ENCODE measurements at places on chromosomes 4 and X.

- DNase-seq = peak; percentile 37
Observed at GRCh38 chr4:140296335-140297220, 76.9 kb upstream of the SCOC start.

GRCh38 chr4:105712766-105713165 is 4.2 kb downstream of the GSTCD start:
- no peak for DNase-seq

GRCh38 chr4:89992744-89993143 is 98.1 kb downstream of the MMRN1 start:
- no peak for DNase-seq

GRCh38 chr4:125315576-125316400 is 1.0 kb downstream of the FAT4 start:
- DNase-seq = peak; percentile 76

DNA sequence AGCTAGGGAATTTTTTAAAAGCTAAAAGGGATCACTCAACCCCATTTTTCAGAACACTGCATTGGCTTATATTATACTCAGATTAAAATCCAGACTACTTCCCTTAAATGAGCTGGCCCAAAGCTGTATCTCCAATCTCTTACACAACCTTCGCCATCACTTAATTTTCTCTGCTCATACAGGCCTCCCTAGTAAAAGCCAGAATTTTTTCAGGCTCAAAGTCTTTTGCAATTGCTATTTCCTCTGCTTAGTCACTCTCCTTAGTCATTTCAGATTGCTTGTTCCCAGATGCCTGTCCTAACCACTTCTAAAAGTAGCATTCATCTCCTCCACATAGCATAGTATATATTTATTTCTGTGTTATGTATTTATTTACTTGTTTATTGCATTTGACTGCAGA is 1587.9 kb upstream of the ADGRL3 start:
- no peak for DNase-seq

GRCh38 chr4:337932-338758 is 531 bp downstream of the ZNF141 start:
- DNase-seq = peak; percentile 55

DNA sequence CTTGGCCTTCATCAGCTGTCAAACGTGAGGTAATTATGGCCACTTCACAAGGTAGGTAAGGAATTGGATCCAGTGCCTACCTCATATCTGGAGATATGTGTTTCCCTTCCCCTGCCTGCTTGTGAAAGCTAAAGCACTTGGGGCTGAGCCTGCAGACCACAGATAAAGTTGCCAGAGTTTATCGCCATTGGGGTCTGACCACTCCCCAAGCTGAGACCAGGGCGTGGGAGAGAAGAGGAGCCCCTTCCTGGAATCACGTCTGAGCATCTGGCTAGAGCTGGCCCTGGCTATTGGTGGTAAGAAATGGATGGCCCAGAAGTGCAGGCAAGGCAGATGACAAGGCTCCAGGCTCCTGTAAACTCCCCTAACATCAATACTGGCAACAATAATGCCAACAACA is 2.7 kb downstream of the ALAS2 start:
- no peak for DNase-seq

GRCh38 chr4:113952452-113953029 is 26.9 kb downstream of the ARSJ start:
- no peak for DNase-seq

GRCh38 chr4:182277377-182277776 is 34.2 kb downstream of the TENM3 start:
- no peak for DNase-seq

GRCh38 chrX:39650768-39651347 is 446.9 kb downstream of the BCOR start:
- no peak for DNase-seq

DNA sequence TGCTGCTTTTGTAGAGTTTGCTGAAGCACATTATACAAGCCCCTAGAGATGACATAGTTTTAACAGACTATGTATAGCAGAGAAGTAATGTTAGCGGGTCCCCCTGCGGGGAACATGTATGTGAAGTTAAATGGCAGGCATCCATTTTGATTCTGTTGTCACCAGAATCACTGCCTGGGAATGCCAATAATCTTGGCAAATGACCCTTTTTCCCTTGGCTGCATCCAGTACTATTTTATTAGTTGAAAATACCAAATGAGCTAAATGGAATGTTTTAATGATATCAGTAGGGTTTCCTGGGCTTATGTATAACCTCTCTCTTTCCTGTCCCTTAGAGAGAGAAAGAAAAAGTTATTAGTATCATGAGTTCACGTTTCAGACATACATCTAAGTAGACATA is 93.6 kb downstream of the LIMCH1 start:
- DNase-seq = no peak

DNA sequence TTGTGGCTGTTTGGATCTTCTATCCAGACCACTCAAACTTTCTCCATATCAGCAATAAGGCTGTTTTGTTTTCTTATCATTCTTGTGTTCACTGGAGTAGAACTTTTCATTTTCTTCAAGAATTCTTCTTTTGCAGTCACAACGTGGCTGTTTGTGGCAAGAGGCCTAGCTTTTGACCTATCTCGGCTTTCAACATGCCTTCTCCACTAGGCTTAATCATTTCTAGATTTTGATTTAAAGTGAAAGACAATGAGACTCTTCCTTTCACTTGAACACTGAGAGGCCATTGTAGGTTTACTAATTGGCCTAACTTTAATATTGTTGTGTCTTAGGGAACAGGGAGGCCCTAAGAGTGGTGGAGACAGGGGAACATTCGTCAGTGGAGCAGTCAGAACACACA is 19.1 kb downstream of the FGF2 start:
- DNase-seq = no peak

- DNase-seq = no peak
Observed at GRCh38 chr4:8858701-8859210, 12.9 kb downstream of the HMX1 start.

GRCh38 chr4:100268789-100269188 is 78.5 kb upstream of the DDIT4L start:
- no peak for DNase-seq

DNA sequence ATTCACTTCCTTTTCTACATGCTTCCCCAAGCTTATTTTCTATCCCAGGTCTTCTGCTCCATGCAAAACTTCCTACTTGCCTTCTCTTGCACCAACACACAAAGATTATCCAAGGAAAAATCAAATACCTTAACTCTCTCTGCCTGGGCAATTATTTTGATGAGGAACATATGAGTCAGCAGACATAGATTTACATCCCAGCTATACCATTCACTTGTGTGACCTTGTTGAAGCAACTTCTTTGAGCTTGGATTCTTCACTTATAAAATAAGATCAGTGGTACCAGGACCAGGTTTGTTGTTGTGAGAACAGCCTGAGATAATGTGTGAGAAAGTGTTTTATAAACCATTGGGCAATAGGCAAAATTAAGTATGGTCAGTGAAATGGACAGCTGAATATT is 39.1 kb upstream of the TMEM192 start:
- DNase-seq = no peak

GRCh38 chr4:181077341-181077740 is 1165.9 kb upstream of the TENM3 start:
- no peak for DNase-seq

- no peak for DNase-seq
Observed at GRCh38 chrX:82412858-82413257, 1095.2 kb upstream of the POU3F4 start.

DNA sequence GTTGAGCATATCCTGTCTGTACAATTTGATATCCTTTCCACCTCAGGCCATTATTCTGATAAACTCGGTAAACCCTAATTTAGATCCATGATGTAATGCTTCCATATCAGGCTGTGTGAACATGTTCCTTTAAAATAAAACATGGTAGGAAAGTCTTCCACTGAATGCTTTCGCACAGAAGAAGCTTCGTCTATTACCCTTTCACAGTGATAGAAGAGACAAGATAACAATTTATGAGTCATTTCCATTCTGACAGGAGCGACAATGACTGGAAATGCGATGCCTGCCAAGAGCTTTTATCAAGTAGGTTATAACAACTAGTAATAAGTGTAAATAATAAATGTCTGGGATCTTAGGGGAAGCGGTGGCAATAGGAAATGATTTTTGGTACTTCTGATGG is 98.8 kb downstream of the TTC29 start:
- no peak for DNase-seq

DNA sequence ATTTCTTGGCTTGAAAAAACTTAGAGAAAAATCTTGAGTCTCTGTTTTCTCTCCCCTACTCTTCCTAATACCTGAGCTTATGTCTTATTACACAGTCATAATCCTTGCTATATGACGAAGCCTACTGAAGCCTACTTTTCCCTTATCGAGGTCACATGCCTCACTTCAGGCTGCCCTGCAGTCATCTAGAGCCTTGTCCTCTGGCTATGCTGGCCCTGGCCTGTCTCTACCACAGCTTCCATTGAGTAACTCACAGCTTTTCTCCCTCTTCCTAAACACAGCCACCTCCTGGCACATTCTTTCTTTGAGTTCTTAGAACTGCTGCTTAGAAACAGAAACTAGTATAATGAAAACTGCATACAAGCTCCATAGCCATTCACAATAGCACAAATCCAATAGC is 1698.3 kb downstream of the STIM2 start:
- DNase-seq = no peak

DNA sequence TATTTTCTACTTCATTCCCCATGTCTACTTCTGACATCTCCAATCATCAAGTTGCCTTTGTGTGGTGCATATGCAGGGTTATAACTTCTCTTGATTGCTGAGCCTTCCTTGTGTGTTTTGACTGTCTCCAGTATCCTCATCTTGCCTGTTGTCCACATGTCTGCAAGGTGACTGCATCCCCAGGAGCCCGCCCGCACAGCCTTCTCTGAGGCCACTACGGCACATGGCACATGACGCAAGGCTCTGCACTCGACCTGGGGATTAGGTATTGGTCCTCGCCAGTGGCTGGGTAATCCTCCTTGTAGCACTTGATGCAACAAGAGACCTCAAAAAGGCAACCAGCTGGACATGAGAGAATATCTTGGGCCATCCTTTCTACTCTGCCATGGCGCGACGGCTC is 122.6 kb downstream of the SORBS2 start:
- DNase-seq = no peak

- no peak for DNase-seq
Observed at GRCh38 chr4:159077702-159078495, 25.0 kb upstream of the RAPGEF2 start.

DNA sequence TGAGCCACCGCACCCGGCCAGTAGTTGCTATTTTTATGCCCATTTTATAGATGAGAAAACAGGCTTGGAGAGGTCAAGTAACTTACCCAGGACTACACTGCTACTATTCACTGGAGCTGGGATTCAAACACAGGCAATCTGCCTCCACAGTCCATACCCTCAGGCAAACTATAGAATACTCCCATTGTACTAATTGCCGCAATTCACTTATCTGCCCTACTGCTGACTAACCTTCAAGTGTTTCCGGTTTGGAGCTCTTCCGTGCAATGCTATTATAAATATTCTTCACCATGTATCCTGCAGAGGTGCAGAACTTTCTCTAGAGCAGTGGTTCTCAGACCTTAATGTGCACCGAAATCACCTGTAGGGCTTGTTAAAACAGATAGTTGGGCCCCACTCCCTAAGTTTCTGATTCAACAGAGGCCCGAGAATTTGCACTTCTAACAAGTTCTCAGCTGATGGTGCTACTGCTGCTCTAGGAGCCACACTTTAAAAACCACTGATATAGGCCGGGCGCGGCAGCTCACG is 1.9 kb upstream of the G3BP2 start:
- no peak for DNase-seq

DNA sequence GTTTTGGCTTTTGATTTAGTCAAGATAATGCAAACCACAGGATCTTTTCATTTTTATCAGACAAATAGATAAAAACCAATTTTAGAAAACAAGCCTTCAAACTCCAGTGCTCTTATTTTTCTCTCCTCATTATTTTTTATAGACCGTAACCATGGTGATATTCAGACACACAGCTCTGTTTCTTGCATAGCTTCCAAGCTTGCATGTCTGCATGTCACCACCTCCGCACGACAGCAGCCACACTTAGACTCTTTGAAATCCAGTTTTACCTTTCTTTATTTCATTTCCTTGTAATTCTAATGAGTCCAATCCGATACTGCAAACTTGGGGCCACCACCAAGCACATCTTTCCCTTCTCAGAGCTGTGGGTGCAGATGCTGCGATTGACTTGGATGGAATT is 94.3 kb upstream of the GPM6A start:
- DNase-seq = no peak

DNA sequence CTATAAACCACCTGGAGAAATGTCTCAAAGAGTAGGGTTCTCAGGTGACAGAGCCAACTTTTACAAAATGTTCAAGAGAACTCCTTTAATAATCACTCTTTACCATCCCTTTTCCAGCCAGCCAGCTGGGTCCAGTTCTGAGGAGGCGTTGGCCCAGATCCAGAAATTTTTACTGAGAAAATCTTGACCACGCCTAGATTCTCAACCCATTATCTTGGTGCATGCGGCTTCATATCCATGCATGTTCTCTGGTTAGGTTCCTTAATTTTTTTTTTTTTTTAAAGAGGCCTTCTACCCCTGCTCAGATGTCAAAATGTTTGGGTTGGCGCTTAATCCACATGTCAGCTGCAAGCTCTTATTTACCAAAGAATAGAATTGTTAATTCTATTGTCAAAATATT is 12.0 kb upstream of the MAP7D2 start:
- DNase-seq = no peak

DNA sequence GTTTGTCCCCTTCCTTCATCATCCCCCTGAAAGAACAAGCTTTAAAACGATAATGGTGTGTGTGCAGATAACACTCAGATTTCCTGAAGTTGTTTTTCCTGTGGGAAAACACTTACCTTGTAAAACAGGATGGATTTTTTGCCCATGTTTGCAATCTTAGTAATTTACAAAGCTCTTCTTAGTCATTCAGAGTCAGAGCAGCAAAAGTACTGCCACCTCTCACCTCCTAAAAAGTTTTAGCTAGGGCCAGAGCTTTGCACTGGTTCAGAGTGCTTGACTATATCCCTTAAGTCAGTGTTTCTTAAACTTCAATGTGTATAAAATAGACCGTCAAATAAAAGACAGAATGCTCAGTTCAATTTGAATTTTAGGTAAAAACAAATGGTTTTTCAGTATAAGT is 62.3 kb downstream of the NKX6-1 start:
- DNase-seq = no peak

GRCh38 chrX:40581336-40581920 is 658 bp downstream of the ATP6AP2 start:
- DNase-seq = peak; percentile 33

DNA sequence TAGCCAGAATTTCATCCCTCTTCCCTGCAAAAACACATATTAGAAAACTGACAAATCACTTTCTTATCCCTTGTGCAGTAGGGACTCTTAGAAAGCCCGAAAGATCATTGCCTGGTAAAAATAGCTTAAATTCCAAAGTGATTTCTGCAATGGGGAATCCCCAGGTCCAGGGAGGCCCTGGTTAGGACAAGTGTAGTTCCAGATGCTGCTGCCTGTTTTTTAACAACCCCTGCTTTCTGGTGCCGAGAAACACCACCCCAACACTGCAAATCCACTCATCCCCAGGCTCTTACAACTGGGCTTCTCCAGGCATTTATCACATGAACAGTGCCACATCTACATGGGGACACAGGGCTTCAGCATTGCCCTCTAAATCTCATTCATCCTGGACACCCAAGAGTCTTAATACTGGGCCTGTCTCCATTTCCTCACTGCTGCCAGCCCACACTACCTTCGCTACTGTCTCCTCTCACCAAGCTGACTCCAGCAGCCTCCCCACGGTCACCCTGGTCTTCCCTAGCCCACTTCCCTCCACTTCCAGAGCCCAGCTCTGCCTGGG is 112.2 kb upstream of the PSAPL1 start:
- no peak for DNase-seq

Measured in left hindlimb (tissue), 1 donor.